Cardiac muscle cell (in vitro differentiated cells and primary cell): ENCODE measurements at places on chromosomes 16 and 17.

- DNase-seq, result no peak
These were observed 2.3 kb downstream of the IL21R start for GRCh38 chr16:27404163-27404823.

- DNase-seq, result no peak
These were observed 77.8 kb upstream of the CLEC18B start for GRCh38 chr16:74499114-74499513.

DNA sequence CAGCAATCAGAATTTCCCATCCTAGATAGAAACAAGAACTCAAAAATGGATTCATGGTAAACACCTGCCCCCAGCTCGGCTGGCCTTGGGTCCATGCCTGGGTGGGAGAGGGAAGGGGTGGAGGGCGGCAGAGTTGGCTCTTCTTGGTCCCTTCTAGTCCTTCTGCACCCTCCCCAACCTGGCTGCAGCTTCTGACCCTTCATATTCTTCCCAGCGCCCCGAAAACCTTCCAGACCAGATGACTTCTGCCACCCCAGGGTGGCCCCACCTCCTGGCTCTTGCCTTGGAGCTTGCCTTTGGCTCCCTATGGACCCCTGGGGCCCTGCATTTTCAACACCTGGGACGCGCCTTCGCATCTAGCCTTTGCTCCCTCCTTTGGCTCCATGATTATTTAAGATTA, 5.4 kb upstream of the GJD3 start:
- no peak for DNase-seq

GRCh38 chr17:64639516-64639915, 22.6 kb downstream of the SMURF2 start:
- no peak for DNase-seq

- no peak for DNase-seq
These were observed 46.6 kb downstream of the HOXB1 start for GRCh38 chr17:48484256-48484655.
